ENCODE measurements at places on chromosomes 5 and 9.

- DNase-seq: no peak
Measured at GRCh38 chr5:17174965-17175364, 42.5 kb upstream of the BASP1 start.

DNA sequence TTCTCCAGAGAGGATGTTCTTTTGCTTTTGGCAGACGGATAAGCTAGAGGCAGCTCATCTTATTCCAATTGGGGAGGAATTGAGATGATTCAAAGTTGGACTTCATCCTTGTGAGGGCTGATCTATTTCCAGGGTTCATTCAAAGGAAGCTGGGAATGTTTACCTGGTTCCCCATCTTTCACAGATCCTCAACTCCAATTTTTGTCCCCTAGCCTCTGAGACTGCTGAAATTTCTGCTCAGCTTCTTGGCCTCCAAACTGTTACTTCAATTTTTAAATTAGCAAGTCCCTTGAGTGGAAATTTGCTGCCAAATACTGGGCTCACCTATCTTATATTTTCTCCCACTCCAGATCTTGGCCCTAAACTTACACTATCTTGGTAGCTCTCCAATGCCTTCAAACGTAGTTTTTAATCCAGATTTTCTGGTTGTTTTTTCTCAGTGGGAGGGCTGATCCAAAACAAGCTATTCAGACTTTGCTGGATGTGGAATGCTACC is 93.9 kb upstream of the NEK6 start:
- no peak for DNase-seq

DNA sequence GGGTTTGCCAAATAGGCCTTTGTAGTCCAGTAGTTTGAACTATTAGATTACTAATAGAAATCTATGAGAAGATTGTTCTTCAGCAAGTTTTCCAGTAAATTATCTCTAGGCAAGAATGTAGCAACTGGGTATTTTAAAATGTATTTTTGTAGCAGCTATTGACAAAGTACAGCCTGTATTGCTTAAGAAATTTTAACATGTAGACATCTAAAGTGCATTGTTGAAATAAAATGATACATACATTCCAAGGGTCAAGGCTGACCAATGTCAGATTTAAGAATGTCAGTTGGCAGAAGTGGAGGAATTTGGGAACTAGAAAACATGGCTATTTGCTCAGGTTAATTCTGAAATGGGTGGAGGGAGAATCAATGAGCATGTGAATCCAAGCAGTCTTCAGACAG is 57.5 kb upstream of the ZSWIM6 start:
- no peak for DNase-seq

DNA sequence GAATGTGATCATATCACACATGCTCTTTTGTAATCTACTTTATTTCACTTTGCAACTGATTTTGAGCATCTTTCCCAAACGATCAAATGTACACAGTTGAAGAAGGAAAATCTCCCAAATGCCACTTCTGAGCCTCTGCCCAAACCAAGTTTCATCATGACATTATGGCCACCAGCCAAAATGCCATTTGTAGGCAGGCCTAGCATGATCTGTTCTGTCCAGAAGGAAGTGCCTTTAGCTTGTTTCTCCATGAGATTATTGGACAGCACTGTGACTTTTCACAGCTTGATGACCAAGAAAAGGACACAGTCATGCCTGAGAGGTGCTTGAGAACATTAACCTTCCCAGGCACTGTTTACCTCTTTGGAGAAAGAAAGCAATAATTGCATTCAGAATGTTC is 73.2 kb upstream of the PIP5K1B start:
- no peak for DNase-seq

GRCh38 chr5:155091768-155092717 is 78.5 kb downstream of the KIF4B start:
- peak; percentile 50 for DNase-seq

DNA sequence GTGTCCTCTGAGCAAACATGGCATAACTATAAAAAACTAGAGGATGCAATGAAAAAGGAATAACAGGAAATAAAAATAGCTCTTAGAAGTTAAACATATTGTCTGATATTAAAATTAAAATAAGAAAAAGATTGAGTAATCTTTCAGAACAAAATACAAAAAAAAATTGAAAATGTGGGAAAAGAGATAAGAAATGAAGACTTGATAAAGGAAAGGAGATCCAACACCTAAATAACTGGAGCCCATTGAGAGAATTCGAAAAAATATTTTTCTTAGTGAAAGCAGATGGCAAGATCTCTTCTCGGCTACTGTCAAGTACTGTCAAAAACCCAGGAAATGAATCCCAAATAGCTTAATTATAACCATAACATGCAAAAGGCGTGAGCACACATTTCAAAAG is 24.9 kb downstream of the LIFR start:
- no peak for DNase-seq

DNA sequence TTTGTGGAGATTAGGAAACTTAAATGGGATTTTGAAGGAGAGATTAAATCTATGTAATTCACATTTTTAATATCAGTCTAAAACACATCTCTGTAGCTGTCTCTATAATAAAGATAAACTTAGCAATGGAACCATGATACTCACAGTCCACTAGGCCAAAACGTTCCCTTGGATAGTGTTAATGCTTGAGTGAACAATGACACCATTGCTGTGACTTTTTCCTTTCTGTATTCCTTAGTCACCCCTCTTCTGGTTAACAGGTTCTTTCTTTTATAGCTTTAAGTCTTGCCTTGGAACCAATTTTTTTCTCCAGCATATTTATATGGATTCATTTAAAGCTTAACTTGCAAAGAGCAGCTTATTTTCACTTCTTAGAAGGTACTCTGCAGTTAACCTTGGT is 63.3 kb downstream of the INSL6 start:
- no peak for DNase-seq

- no peak for DNase-seq
Measured at GRCh38 chr5:125394661-125395280, 648.3 kb upstream of the ZNF608 start.

- DNase-seq: peak; percentile 0
Measured at GRCh38 chr5:86917117-86917579, 299.4 kb downstream of the COX7C start.

DNA sequence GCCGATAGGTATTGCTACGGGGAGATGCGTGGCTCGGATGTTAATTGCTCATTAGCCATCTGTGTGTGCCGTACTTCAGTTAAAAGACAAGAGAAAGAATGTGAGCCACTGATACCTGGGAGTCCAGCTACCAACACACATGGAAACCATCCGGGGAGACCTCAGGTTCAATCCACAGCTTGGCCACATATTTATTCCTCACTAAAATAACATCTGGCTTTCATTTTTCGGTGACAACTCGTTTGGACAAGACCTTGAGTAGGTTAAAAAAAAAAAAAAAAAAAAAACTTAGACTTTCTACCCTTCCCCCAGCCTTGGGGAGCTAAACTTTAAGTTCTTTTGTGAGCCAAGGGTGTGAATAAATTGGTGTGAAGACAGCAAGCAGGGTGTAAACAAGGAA is 84.1 kb downstream of the SLIT3 start:
- no peak for DNase-seq

GRCh38 chr5:50667653-50668595 is 1.5 kb downstream of the PARP8 start:
- peak; percentile 42 for DNase-seq

DNA sequence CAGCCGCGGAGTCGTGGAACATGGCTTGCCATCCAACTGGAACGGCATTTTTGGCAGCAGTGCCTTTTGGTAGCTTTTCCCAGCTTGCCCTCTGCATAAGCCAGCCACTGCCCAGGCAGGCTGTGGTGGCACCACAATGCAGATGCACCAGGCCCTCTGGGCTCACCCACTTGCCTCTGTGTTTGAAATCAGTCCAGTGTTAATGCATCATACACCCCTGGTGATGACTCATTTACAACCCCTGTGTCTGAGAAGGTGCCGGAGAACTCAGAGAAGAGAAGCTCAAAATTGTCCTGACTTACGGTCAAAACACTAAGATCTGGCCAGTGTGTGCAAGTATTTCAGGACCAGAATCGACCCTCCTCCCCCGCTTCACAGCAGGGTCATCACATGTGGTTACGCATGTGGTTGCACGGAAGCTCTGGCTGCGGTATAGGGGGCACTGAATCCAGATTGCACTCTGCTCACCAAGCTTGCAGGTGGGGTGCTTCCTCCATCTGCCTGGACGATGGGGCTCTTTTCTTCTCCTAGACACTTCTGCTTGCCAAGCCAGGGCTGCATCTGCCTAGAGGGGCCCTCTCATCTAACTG is 66.5 kb upstream of the SMIM15 start:
- peak; percentile 13 for DNase-seq

- no peak for DNase-seq
Measured at GRCh38 chr5:139368613-139369012, 14.5 kb downstream of the SLC23A1 start.

- DNase-seq: no peak
Measured at GRCh38 chr9:86413971-86414880, 60.0 kb upstream of the TUT7 start.

GRCh38 chr5:95760273-95761191 is 29.4 kb downstream of the RHOBTB3 start:
- peak; percentile 98 for DNase-seq

- DNase-seq: no peak
Measured at GRCh38 chr5:35745660-35746059, 111.0 kb upstream of the IL7R start.

GRCh38 chr9:69785757-69786156 is 25.9 kb upstream of the PTAR1 start:
- no peak for DNase-seq

DNA sequence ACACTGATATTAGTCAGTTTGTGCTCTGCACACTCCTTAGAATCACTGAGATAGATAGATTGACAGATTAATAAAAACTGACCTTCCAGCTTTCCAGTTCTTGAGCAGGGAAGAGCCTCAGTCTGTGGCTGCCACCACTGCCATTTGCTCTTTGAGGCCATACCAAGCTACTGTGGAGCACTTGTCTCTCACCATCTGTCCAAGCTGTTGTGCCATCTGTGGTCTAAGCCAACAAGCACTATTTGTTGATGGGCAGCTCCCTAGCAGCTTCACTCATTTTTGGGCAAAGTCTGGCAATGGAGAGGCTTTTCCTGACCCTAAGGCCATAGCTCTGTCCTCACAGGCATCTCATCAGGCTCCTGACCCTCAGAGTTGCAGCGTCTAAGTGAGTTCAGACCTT is 30.4 kb downstream of the HTR1A start:
- DNase-seq: no peak

DNA sequence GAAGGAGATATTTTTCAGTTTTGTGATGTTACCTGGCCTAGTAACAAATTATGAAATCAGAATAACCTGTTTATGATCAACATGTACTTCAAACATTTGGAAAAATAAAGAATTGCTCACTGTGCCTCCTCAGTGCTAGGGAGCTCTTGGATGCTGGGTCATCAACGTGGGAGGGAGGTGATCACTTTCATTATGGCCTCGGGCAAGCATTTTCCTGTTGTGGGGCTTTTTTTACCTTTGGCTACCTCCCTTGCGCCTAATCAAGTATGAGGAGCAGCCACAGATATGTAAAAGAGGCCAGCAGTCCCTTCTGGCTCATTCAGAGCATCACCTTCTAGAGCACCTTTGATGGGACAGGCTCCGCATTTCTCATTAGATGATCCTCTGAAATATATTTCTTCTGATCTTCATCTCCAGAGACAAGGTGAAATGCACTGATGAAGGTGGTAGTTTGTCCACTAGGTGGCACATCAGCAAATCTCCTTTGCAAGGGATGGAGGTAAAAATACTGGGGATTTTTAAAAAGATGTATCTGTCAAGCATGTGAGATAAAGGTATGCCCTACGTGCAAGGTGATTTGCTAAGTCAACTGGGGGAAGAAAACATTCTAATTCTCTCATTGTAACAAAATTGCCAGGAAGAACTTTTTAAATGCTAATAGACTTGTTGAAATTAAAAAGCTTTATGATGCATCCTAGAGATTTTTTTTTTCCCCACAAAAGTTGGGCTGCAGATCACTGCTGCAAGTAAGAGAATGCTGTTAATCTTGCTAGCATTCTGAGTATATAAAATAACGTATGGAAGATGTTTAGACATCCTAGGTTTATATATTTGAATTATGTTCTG is 218.2 kb downstream of the MAST4 start:
- DNase-seq: peak; percentile 22

GRCh38 chr9:15352306-15352705 is 45.3 kb upstream of the TTC39B start:
- no peak for DNase-seq

DNA sequence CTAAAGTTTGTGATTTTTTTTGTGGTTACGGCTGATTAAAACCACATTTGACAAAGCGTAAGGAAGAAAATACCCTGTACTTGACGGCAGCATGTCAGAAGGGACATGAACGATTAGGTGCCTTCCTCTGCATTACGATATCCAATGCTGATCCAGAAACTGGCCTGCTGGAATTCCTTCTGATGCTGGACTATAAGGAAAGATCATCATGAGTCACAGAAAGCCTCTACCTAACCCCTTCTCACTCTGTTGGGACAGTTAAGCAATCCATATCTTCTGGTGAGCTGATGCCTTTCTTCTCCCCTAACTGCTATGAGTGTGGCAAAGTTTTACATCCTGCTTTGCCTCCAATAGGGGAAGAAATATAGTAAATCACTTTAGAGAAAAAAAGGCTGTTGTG is 78.4 kb upstream of the PAPPA start:
- DNase-seq: no peak

- DNase-seq: no peak
Measured at GRCh38 chr9:14924230-14925219, 14.3 kb upstream of the FREM1 start.

DNA sequence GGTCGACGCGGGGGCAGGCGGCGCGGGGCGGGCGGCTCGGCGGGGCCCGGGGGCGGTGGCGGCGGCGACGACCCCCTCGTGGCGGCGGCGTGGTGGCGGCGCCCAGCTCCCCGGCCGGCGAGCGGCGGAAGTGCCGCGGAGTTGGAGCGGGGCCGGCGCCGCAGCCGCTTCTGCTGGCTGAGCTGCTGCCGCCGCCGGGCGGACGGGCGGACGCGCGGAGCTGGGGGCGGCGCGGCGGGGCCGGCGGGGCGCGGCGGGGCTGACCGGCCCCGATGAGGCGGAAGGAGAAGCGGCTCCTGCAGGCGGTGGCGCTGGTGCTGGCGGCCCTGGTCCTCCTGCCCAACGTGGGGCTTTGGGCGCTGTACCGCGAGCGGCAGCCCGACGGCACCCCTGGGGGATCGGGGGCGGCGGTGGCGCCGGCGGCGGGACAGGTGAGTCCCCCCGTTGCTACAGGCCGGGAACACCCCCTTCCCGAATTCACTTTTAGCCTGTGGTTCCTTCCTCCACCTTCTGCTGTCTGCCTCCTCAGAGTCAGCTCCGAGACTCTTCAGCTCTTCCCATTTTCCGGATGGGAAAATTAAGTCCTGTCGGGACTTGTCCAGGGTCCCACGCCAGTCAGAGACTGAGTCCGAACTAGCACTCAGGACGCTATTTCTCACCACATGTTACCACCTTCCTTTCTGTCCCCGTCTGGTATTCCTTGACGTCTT is at the start of gene GALNT10:
GALNT10 (plus strand) TSS at position 139 of the 710 bp plus-strand sequence; CDS start at position 273, 134 bp downstream.
- peak; percentile 36 for DNase-seq
